ENCODE measurements at places on chromosomes 11 and 22.

GRCh38 chr11:59145534-59145933 lies 2.9 kb downstream of the FAM111A start:
- no peak for DNase-seq

GRCh38 chr22:46678785-46679700 lies 58.9 kb downstream of the GRAMD4 start:
- no peak for DNase-seq

DNA sequence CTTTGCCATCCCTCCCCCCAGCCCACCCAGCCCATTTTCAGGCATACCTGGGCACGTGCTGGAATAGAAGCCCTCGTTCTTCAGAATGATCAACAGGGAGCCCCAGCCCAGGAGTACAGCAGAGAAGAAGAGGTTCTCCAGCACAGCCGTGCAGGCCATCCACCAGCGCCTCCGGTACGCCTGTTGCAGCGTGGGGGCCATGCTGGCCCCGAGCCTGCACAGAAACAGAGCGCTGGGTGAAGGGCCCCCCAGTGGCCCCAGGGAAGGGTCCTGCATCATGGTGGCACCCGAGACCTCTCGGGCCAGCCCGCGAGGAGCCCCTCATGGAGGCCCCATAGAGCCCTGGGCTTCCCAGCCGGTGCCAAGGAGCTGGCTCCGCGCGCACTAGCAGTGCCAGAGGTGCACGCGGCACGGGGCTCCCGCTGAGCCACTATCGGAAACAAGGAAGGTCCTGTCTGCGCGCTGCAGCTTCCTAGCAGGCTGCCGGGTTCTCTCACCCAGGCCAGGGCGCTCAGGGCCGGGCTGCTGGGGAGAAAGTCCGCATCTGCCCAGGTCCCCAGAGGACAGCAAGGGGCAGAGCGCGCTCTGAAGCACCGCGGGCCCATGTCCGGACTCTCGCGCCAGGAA lies 1.5 kb downstream of the SLC43A1 start:
- peak; percentile 68 for DNase-seq

DNA sequence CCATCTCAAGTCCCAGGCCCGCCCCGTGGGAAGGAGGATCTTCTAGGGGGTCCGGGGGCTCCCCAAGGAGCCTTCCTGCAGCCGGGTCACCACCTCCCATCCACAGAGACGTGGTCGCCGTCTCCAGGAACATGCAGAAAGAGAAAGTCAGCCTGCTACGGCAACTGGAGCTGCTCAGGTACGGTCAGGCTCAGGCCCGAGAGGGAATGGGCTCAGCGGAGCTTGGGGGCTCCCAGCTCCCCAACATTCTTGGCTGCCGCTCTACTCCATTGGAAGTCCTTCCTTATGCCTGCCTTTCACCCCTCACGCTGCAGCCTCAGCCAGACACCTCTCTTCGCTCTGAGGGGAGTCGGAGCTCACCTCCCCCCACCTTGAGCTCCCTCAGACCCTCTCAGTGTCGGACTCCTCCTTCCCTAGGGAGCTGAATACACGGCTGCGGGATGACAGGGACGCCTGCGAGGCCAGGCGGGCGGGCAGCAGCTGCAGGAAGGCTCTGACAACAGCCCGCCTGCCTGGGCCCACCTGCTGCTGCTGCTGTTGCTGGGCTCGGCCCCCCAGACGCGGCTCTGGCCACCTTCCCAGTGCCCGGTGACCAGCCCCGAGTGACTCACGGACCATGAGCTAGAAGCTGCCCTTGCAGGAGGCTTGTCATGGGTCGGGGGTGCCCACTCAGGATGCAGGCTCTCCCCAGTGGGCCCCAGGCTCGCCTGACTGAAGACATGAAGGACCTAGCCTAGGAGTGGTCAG lies 1.5 kb upstream of the CD151 start:
- peak; percentile 70 for DNase-seq

- DNase-seq = no peak
These were observed 160.1 kb upstream of the ZC3H12C start for GRCh38 chr11:109933126-109933525.

DNA sequence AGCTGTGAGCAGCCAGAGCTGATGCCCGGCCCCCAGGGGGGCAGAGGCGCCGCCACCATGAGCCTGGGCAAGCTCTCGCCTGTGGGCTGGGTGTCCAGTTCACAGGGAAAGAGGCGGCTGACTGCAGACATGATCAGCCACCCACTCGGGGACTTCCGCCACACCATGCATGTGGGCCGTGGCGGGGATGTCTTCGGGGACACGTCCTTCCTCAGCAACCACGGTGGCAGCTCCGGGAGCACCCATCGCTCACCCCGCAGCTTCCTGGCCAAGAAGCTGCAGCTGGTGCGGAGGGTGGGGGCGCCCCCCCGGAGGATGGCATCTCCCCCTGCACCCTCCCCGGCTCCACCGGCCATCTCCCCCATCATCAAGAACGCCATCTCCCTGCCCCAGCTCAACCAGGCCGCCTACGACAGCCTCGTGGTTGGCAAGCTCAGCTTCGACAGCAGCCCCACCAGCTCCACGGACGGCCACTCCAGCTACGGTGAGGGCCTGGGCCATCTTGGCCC lies 6.1 kb downstream of the CDC42EP1 start:
- no peak for DNase-seq

DNA sequence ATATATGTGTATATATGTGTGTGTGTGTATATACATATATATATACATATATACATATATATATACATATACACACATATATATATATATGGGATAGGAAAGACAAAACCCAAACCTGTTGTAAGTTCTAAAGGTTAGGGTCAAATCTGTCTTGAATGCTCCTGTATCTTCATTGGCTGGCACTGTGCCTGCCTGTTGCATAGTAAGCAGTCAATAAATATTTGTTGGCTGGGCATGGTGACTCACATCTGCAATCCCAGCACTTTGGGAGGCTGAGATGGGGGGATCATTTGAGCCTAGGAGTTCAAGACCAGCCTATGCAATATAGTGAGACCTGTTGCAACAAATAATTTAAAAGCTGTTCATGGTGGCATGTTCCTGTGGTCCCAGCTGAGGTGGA lies 205.4 kb downstream of the DBX1 start:
- no peak for DNase-seq

GRCh38 chr22:29480512-29481264 lies 670 bp downstream of the NEFH start:
- peak; percentile 73 for DNase-seq

DNA sequence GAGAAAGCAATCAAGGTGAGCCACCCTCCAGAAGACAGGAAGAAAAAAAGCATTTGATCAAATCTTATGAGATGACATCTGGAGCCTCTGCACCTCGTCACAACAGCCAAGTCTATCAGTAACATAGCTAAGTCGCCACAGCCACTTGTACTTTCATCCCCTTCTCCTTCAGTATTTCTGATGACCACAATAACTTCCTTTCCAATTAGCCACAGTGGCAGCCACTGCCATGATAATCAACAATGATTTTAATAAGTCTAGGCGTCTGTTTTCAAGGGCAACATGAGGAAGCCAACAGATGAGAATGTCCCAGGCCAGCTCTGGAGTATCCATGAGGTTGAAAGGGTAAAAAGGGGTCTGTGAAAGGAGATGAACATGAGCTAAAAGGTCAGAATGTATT lies 29.9 kb downstream of the RBFOX2 start:
- no peak for DNase-seq

- DNase-seq = no peak
These were observed 108.6 kb downstream of the STIM1 start for GRCh38 chr11:3964056-3964455.

DNA sequence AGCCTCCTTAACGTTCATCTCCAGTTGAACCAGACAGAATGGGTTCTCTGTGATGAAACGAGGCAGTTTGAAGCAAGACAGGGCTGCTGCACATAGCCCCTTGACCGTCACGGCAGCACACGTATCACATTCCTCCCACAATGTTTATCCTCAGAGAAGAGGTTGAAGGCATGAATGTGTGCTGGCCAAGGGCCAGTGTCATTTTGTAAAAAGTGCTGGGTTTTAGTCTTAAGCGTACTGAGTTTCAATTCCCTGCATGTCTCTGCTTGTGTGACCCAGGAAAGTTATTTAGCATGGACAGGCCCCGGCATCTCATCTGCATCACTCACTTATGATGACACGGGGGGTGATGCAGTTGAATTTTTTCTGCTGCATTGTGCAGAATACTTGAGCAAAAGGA lies 31.6 kb downstream of the TTC12 start:
- DNase-seq = no peak

DNA sequence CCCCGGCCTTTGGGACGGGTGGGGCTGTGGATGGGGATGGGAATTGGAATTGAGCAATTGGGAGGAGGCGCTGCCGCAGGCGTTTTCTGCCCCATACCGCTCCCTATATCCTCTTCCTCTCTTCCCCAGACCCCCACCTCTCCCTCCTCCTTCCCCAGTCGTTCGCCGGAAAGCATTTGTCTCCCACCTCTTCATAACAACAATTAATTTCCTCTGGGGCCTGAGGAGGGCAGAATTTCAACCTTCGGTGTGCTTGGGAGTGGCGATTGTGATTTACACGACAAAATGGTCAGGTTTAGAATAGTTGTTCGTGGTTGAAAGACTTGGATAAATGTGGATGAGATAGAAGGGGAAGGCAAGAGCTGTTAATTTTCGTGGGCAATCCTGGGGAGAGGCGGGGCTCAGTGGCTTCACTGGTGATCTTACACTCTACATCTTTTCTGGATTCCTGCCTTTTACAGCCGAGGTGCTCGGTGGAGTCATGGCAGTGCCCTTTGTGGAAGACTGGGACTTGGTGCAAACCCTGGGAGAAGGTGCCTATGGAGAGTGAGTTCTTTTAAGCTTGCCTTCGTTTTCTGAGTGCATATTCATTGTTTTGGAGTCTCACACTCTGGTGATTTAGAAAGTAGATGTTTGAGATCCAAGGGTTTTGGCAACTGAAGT lies 1.5 kb downstream of the CHEK1 start:
- peak; percentile 92 for DNase-seq

DNA sequence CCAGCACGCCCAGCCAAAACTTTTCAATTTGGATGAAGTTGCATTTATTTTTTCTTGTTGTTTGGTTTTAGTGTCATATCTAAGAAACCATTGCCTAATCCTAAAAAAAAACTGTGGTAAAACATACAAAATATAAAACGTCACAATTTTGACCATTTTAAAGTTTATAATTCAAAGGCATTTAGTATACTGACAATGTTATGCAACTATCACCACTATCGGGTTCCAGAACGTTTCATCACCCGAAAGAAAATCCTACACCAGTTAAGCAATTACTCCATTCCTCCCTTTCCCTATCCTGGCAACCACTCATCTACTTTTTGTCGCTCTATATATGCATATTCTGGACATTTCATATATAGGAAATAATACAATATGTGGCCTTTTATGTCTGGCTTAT lies 30.5 kb upstream of the PHOX2A start:
- no peak for DNase-seq

DNA sequence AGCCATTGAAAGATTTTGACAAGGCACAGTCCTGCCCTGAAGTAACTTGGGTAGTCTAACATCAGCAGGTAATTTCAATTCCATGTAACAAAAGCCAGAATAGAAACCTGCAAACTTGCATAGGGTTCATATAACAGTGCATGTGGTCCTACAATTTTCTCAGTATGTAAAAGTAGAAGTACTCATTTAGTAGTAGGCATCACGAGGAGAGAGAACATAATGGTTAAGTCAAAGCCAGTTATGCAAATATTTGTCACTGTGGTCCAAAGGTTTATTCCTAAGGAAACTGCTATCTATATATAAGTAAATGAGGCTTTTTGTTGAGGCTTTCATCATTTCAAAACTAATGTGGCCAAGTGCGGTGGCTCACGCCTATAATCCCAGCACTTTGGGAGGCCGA lies 10.1 kb downstream of the ATP5MG start:
- DNase-seq = no peak

GRCh38 chr11:48108231-48109045 lies 108.2 kb upstream of the OR4B1 start:
- no peak for DNase-seq
